ENCODE measurements at places on chromosomes 6 and 20.

GRCh38 chr6:100809346-100809745 is 71.8 kb downstream of the ASCC3 start:
- DNase-seq = no peak

DNA sequence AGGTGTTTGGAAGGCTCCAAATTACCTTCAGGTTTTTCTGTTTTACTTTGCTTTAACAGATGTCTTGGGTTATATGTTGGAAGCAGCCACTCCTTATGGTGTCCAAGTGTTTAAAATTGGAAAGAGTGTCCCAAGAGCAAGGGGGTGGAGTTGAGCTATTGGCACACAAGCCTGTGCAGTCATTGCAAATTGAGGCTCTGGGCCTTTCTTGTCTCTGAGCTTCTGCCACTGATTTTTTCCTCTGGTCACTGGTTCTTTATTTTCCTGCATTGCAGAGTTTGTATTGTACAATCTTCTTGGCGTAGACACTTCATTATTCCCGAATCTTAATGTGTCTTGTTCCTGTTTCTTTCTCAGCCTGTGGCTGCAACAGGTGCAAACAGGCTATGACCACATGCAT is 598.8 kb downstream of the RNF144B start:
- no peak for DNase-seq

- no peak for DNase-seq
Observed at GRCh38 chr20:14611479-14611878, 274.1 kb upstream of the FLRT3 start.

DNA sequence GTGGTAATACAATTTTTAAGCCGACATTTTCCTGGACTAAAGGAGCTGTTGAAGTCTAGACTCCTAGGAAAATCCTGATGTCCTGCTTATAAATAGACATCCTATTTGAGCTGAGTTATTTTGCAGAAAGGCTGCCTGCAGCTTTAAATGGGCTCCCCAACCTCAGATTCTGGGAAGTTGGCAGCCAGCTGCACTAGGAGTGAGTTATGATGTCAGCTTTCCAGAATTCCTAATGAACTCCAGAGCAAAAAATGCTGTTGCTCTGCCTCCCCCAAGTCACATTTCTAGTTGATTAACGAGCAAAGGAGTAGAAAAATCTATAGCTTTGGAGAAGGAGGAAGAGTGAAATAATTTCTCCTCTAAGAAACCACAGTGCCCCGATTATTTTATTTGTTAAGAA is 346.3 kb upstream of the SULF2 start:
- DNase-seq = no peak

All from NCI-H510A treated with DMSO at 0.1 percent for 48 hours (cell line).